Renal cortex interstitium (tissue), 15 donors: ENCODE measurements at places on chromosomes 7 and 10. TPM values are rescaled to one million over a fixed set of nuclear protein-coding genes. Genes with fewer than 3 reads are reported as not detected.

The GPR141 gene
- polyA plus RNA-seq: 0.27 TPM

The EMX2 gene
- polyA plus RNA-seq: 161 TPM

The SNCG gene
- polyA plus RNA-seq: 13.8 TPM

The STEAP1B gene
- 1.3 TPM for polyA plus RNA-seq

The ASB10 gene
- not detected for polyA plus RNA-seq

The HABP2 gene
- 0.42 TPM for polyA plus RNA-seq

GRCh38 chr10:44034946-44035345 lies 350.0 kb downstream of the CXCL12 start:
- no peak for DNase-seq

GRCh38 chr10:13348216-13349017 lies at the start of gene SEPHS1:
Gene SEPHS1 (minus strand): TSS chr10:13348293. CDS start chr10:13344950, 3,343 bp downstream.
- peak; percentile 75 for DNase-seq

GRCh38 chr10:30111340-30112022 lies 52.1 kb upstream of the JCAD start:
- DNase-seq: no peak

- DNase-seq: no peak
These were observed 1.2 kb downstream of the RSBN1L start for GRCh38 chr7:77697535-77697831.

DNA sequence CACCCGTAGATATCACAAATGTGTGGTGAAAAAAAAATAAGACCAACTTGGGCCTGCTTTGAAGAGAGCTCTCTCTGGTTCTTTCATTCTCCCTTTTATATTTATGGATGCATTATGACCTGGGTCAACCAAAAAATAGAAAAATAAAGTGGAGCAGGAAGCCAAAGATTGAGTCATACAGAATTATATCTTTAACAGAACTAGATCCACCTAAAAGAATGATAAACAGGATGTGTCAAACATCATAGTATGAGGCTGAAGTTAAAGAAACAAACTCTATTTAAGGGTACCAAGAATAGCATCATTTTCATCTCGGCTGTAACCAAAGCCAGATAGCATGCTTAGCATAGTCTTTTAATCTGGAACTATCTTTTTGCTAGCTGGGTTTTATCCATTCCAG lies 28.8 kb upstream of the NMT2 start:
- DNase-seq: no peak

- no peak for DNase-seq
These were observed 45.2 kb upstream of the AKR1E2 start for GRCh38 chr10:4780782-4781181.

GRCh38 chr10:70551971-70552422 lies 50.5 kb downstream of the PRF1 start:
- no peak for DNase-seq

- DNase-seq: no peak
These were observed 431.6 kb upstream of the NPVF start for GRCh38 chr7:25659841-25660240.

DNA sequence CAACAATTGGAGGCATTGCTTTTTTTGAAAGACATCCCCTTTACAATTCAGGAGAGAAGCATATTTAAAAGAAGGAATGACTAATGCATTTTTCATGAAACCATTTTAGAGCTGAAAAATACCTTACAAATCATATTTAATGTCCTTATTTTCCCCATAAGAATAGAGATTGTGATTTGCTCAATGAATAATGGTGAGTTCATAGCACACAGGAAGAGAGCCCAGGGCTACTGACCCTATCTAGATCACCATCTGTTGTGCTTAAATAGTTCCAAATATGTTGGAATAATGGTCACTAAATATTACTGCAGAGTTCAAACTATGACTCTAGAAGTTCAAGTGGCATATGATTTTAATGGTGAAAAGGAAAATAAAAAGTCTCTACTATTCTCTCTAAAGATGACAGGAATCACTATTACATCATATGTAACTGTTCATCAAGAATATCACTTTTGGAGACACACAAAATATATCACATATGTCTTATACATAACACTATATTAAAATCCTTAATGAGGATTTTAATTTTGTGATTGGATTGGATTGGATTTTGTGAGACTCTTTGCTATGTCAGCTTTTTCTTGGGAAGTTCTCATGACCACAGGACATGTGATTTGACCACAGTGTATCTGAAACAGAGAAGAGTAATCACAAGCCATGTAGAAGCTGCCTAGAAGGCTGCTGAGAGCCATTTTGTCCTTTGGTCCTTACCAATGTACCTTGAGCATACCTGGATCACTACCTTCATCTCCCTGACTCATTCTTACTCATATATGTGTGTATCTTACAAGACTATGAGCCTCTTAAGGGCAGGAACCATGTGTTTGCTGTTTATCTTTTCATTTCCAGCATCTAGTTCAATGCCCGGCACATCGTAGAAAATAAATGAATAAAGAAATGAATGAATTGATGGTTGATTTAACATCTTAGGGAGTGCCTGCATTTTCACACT lies 26.4 kb downstream of the SLC16A9 start:
- no peak for DNase-seq

DNA sequence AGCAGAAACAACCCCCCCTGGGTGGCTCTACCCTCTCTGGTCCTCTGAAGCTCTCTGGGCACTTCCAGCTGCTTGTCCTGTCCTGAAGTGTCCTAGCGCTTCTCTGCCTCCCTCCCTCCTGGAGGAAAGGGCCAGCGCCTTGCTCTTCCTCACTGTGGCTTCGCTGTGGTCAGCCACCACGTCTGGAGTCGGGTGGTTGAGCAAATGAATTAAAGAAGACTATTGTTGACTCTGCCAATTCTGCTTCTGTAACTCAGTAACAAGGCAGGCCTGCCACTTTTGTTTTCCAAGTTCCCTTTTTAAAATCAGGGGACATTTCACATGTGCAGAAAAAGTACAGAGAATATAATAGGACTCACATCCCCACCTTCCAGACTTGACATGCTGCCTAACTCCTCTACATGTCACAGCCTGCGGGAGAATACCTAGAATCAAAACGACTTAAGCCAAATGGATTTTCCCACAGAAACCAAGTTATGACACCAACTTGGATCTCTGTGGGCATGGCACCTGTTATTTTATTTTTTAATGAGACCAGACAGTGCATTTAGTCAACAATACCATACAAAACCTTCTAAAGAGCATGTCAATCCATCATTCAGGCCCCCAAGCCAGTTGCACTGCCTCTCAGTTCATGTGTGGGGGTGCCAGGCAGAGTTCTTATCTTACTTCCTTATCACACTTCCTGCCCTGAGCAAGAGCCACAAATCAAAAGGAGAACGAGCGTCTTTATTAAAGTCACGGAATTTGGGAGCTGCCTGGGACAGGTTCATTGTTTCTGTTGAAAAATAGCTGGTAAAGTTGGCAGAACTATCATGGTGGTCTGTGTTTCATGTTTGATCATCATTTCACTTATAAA lies 6.8 kb downstream of the FFAR4 start:
- no peak for DNase-seq

DNA sequence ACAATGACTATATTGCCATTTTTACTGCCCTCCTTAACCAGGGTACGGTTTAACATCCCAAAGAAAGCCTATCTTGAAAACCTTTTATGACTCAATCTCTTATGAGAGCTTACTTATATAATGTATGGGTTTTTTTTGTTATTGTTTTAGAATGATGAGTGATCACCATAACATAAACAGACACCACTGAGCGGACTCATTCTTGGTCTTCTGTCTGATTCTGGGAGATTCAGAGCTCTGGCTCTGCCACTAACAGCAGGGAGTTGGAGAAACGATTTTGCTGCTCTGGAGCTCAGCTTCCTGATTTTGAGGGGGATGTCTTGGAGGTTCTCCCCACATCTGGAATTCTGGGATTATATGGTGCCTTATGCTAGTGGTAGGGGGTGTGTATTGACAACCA lies 244.1 kb downstream of the FRMD4A start:
- DNase-seq: no peak

- DNase-seq: peak; percentile 64
These were observed 56.8 kb downstream of the SND1 start for GRCh38 chr7:127708788-127709187.

GRCh38 chr7:40000734-40001315 lies 50.8 kb downstream of the CDK13 start:
- DNase-seq: no peak

- DNase-seq: no peak
These were observed 411.1 kb downstream of the GFRA1 start for GRCh38 chr10:115861864-115862263.

DNA sequence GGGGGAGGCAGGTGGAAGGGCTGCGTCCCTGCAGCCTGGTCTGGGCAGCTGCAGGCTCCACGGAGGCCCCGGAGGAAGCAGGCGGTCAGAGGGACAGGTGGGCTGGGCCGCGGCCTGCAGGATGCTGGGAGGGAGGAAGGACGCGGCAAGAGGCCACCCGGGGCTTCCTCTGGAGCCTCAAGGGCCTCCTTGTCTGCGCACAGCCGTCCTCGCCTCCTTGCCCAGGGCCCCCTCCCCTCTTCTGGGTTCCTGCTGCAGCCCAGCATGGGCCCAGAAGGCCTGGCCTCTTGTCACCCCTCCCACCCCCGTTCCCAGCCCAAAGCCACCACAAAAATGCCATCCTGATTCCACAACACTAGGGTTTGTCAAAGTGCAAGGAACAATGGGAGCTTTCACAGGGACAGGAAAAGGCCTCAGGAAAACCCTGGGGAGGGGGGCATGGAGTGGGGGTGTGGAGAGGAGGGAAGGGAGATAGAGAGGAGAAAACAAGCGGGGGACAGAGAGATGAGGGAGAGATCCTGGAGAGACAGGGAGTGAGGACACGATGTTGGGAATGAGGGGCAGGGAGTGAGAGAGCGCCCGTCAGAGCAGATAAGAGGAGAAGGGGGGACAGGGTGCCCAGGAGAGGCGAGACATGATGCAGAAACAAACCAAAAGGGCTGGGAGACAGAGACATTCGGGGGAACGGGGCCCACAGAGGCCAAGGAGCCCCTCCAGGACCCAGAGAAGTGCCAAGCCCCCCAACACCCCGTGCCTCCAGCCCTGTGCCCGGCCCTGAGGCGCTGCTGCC lies 41.8 kb downstream of the ZCCHC24 start:
- DNase-seq: no peak

DNA sequence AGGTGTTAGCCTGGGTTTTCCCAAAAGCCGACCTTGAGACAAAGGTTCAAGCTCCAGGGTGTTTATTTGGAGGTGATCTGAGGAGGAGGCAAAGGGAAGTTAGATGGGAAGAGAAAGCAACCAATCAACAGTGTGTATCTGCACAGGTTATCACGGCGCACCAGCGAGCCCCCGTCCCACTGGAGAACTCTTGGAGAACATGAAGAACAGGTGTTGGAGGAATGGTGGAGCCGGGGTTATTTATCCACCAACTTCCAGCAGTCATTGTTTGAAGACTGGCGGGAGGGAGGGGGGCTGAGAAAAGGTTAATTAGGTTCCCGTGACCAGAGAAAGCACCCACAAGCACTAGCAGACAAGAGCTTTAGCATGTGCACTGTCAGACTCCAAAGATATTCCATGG lies 282.5 kb upstream of the FOXK1 start:
- DNase-seq: no peak

DNA sequence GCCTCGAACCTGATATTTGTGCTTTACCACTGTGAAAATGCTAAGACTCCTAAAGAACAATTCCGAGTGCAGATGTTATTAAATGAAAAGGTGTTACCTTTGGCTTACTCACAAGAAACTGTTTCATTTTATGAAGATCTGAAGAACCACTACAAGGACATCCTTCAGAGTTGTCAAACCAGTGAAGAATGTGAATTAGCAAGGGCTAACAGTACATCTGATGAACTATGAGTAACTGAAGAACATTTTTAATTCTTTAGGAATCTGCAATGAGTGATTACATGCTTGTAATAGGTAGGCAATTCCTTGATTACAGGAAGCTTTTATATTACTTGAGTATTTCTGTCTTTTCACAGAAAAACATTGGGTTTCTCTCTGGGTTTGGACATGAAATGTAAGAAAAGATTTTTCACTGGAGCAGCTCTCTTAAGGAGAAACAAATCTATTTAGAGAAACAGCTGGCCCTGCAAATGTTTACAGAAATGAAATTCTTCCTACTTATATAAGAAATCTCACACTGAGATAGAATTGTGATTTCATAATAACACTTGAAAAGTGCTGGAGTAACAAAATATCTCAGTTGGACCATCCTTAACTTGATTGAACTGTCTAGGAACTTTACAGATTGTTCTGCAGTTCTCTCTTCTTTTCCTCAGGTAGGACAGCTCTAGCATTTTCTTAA lies 47.7 kb downstream of the MINPP1 start:
- DNase-seq: no peak

DNA sequence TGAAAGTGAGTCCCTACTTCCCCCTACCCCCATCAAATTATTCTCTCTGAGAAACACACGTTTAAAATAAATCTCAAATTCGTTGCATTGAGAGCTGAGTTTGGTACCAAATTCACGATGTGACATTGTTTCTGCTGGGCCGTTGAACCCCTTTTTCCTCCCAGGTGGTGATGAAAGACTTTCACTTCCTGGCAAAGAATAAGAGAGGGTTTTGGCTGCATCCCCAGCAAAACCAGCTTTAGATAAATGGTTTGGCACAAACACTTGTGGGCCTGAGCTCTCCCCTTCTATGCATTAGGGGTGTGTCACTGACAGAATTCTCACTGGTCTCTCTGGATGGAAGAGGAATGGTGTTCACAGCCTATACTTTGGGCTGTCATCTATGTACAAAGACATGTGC lies 8.8 kb upstream of the DNTT start:
- DNase-seq: no peak

GRCh38 chr7:83704564-83704963 lies 55.6 kb upstream of the SEMA3E start:
- no peak for DNase-seq

DNA sequence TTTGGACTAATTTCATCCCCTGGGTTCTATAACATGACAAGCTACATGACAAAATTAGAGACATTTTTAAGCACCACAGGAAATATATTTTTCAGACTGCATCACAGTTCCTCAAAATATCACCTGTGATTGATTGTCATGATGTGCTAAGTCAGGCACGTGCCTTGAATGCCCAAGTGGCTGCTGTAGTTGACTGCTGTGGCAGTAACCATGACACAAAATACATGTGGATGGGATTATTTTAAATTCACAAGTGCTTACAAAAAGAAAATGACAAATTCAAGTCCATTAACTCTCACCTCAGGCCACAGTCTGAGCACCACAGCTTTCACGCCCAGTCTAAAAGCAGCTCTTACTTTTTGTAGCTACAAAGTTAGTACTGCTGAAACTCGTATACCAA lies 45.5 kb downstream of the TNPO3 start:
- DNase-seq: no peak

DNA sequence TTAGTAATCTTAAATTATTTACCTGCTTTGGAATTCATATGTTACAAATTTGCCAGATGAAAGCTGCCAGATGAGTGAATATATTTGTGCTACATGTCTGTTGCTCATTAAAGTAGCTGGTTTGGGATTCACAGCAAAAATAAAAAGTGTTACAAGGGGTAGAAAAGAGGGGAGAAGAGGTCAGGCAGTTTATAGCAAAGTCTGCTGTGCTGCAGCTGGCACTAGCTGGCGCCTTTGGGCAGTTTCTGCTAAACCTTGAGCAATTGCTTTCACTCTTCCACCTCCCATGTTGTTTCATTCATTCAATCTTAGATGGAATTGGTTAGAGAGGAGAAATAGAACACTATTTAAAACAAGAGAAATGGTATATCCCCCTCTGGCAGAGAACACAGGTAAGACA lies 404.1 kb upstream of the LRGUK start:
- DNase-seq: no peak

- no peak for DNase-seq
These were observed 155.1 kb downstream of the LSM5 start for GRCh38 chr7:32335107-32335506.
